ENCODE measurements at places on chromosomes 2 and 18.

- no peak for DNase-seq
Measured at GRCh38 chr18:77103187-77103850, 29.3 kb downstream of the MBP start.

- no peak for DNase-seq
Measured at GRCh38 chr2:45494275-45494977, 116.6 kb downstream of the SRBD1 start.

- DNase-seq = no peak
Measured at GRCh38 chr18:79133724-79134123, 64.5 kb downstream of the ATP9B start.

DNA sequence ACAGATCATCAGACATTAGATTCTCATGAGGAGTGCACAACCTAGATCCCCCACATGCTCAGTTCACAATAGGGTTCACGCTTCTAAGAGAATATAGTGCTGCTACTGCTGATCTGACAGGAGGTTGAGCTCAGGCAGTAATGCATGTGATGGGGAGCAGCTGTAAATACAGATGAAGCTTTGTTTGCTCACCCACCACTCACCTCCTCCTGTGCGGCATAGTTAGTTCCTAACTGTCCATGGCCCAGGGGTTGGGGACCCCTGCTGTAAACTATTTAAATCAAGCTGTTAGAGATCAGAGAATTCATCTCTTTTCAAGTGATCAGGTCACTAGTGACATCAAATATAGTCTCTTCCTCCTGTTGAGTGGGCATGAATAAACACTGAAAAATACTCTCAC is 88.8 kb upstream of the ACVR2A start:
- DNase-seq = no peak

- DNase-seq = no peak
Measured at GRCh38 chr2:129055242-129055641, 736.6 kb upstream of the HS6ST1 start.

DNA sequence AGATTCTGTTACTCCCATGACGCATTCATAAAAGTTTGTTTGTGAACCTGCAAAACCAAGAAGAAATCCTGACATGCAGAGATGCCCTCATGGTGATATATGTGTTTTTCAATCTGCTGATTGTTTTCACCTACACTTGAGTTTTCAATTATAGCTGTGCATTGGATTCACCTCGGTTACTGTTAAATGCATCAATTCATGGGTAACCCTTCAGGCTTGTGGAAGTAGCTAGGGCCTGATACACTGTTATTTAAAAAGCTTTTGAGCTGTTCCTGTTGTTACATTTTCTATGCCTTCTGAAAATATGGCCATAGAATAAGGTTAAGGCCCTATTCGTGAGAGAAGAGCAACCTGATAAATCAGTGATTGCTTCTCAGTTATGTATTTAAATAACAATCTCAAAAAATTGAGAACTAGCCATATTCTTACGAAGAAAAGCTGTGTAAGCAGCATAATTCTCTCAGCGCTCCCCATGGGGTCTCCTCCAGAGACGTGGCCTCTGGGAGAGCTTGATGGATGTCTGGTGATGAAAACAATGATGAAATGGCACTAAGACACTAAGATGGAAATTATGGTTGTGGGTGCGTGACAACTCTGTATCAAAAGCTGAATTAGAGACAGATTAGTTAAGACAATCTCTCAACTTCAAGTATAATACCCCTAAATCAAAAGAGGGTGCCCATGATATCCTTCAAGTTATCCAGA is 60.5 kb downstream of the RIT2 start:
- DNase-seq = no peak

GRCh38 chr2:221649051-221649775 is 77.1 kb upstream of the EPHA4 start:
- DNase-seq = no peak

GRCh38 chr2:151347906-151348305 is 9.5 kb upstream of the TNFAIP6 start:
- no peak for DNase-seq

GRCh38 chr18:30971338-30971956 is 71.1 kb downstream of the DSC3 start:
- DNase-seq = no peak

- no peak for DNase-seq
Measured at GRCh38 chr2:85175369-85176299, 42.4 kb downstream of the TCF7L1 start.

GRCh38 chr18:49174478-49174877 is 223.7 kb upstream of the SMAD7 start:
- DNase-seq = no peak

GRCh38 chr18:4119813-4120212 is 335.3 kb downstream of the DLGAP1 start:
- no peak for DNase-seq

DNA sequence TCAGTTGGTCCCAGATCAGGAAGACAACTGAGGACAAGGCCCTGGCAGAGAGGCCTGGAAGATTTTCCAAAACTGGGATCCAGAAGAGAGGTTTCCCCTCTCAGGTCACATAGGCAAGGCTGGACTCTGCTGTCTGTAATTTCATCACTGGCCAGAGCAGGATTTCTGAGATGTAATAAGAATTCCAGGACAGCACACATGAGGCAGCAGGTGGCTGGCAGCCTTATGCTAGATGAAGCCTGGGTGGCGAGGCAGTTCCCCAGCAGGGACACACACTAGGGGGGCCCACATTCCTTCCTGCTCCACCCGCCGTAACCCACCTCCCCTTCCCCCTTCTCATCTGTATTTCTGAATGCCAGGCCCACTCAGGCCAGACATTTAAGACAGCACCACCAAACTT is 98.6 kb downstream of the HNRNPLL start:
- DNase-seq = no peak

DNA sequence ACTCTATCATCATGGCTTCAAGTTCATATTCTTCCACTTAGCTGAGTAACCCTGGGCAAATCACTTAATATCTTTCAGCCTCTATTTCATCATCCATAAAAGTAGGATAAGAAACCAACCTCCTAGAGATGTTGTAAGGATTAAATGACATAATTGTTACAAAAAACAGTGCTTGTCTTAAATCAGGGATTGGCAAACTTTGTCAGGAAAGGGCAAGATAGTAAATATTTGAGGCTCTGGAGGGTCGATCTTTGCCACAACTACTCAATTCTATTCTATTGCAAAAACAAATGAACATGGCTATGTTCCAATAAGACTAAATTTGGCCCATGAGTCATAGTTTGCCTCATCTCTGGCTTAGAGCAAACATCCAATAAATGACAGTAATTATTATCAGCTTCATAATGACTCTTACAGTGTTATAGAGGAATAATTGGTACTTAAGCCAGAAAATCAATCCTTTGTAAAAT is 184.7 kb downstream of the SATB2 start:
- DNase-seq = no peak

DNA sequence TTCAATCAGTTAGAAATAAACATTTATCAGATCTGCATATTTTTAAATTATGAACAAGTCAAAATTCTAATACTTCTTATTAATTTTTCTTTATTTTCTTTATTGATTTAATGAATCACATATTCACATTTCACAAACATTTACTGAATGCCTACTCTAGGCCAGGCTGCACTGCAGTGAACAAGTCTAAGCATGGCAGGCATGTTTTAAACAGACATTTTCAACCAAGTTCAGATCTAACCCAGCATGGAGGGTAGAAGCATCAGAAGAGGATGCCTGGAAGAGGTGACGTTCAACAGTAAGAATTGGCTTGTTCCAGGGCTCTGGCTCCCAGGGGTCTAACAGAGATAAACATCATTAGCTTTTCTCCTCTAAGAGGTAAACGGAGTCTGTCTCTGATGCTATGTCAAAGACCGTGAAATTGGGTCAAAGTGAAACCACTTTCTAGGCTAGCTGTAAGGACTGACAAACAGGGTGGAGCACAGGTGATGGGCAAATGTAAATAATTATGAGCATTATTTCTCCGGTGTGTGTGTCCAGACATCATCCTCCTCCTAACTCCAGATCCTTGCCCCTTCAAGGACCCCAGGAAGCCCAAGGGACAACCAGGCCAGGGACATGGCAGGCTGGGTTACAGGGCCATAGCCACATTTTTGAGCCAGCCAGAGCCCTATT is 50.6 kb downstream of the UNC50 start:
- DNase-seq = no peak

DNA sequence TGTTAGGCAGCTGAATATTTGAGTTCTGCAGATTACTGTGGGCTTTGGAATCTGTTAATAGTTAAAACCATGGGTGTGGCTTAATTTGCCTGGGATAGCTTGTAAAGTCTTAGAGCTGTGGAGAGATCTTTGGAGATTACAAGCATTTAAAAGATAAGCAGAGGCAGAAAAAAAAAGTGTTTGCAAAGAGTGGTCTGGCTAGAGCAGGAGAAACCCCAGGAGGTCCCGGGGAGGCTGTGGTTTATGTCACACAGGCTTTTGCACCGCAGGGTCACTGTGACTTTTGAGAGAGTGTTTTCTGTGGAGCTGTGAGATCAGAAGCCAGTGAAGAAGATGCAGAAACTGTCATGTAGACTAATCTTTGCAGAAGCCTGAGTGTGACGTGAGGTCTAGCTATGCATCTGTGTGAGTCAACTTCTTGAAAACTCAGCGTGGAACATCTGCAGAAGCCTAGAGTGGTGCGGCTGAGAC is 49.0 kb downstream of the SETBP1 start:
- DNase-seq = peak; percentile 10

GRCh38 chr2:117968722-117969121 is 45.1 kb downstream of the CCDC93 start:
- DNase-seq = no peak

- no peak for DNase-seq
Measured at GRCh38 chr2:160940699-160941098, 219.5 kb upstream of the TANK start.

DNA sequence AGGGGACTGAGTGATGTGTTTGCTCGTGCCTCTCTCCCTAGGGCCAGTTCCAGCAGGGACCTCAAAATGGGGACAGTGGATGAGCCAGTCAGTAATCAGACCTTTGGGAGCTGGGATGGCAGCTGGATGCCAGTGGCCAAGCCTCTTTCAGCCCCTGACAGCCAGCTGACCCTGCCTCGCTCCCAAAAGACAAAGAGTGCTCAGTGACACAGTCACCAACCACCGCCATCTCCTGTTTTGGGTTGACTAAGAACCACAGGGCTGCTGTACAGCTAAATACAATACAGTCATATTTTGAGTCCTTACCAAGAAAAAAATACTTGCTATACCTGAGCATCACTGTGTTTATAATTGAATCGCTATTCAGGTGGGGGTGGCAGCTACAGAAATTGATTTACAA is 75.7 kb downstream of the POU3F3 start:
- DNase-seq = no peak

DNA sequence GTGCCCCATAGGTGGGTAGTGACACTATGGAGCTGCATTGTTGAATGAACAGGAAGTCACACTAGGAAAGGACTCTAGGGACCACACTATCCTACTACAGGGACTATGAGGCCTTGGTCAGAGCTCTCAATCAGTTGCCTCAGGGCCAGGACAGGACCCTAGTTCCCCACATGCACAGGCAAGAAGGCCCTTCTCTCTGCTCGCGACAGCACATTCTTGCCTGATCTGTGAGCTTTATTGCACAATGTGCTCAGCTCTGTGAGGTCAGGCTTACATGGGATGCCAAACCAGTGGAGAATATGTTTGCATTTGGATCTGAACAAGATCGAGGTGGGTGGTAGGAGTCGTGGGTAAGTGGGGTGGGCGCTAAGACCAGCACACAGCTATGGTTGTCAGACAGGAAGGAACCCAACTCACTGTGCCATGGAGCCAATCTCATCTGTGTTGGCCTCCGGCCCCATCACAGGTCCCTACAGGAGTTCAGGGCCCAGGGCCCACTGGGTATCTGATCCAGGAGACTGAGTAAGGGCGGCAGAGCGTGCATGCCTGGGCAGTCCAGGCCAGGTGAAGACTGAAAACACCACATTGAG is 8.0 kb downstream of the PCARE start:
- no peak for DNase-seq

- no peak for DNase-seq
Measured at GRCh38 chr18:52008330-52008729, 331.7 kb upstream of the DCC start.

- no peak for DNase-seq
Measured at GRCh38 chr2:127145280-127145895, 38.4 kb upstream of the BIN1 start.

- no peak for DNase-seq
Measured at GRCh38 chr18:62914871-62915392, 199.6 kb downstream of the PHLPP1 start.

DNA sequence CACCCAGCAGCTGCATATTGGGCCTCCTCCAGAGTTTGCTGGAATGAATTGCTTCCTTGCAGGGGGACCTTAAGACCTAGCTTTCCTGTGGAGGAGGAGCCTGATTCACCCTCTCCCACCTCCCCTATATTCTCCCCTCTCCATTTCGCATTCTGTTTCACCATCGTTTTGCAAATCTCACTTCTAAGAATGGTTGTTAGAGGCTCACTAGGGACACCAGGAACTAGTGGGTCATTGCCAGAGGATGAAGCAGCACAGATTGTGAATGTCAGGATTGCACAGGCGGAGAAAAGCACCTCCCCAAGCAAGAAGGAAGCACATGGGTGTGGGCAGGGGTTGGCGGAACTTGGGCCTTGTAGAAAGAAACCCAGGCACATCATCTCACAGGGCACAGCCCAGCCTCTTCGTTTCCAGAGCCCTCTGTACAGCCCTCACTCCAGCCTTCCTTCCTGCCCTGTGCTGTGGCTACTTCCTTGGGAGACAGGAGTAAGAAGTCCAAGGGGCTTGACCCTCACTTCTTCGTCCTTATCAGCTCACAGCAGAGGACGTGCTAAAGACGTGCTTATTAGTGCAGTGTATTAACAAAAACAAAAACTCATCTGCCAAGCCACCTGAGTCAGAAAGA is 63.4 kb downstream of the TACR1 start:
- DNase-seq = no peak

DNA sequence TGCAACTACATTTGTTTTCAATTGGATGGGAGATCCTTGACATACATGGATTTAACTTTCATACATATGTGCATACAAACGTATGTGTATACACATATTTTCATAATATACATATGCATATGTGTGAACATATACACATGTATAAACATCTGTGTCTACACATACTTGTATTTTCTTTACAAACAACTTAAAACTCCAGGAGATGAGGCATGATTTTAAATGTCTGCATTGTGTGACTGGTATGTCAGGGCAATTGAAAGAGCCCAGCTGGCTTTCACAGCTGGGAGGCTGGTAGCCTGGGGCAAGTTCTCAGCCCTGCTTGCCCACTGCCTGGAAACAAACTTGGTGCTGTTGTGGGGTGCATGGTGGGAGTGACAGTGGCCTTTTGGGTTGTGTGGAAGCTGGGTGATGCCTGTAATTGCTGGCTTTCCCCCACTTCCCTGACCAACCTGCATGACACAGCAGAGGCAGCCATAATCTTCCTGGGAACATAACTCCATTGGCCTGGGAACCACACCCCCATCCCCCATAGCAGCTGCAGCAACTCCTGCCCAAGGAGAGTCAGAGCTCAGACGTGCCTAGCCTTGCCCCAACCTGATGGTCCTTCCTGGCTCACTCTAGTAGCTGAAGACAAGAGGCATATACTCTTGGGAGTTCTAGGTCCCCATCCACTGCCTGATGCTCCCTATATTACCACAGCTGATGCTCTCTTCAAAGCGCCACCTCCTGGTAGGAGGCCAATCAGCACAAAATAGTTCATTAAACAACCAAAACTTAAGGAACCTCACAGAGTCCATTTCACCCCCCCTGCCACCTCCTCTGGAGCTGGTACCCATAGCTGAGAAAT is 158.3 kb downstream of the CERS6 start:
- DNase-seq = no peak

- DNase-seq = no peak
Measured at GRCh38 chr2:39017334-39017733, 103.5 kb downstream of the SOS1 start.

- DNase-seq = no peak
Measured at GRCh38 chr2:29017716-29018435, 36.8 kb downstream of the TOGARAM2 start.

GRCh38 chr2:195532628-195533271 is 124.3 kb upstream of the SLC39A10 start:
- DNase-seq = no peak
